ENCODE measurements at places on chromosomes 4 and X.
A peak's percentile ranks its signal among the peaks of the same experiment; 100 is the strongest.

GRCh38 chrX:54950730-54951375 is 30.2 kb downstream of the TRO start:
- DNase-seq = no peak

DNA sequence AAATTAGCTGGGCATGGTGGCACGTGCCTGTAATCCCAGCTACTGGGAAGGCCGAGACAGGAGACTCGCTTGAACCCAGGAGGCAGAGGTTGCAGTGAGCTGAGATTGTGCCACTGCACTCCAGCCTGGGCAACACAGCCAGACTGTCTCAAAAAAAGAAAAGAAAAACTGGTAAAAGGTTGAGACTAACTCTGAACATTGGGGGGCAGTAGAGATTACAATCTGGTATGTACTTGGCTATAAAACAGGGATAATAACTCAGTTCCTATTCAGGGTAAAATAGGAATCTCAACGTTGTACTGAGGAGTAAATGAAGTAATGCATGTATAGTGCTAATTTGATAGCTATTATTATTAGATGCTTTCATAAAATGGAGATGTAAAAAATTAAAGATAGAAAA is 12.5 kb upstream of the KLF8 start:
- peak; percentile 11 for DNase-seq

DNA sequence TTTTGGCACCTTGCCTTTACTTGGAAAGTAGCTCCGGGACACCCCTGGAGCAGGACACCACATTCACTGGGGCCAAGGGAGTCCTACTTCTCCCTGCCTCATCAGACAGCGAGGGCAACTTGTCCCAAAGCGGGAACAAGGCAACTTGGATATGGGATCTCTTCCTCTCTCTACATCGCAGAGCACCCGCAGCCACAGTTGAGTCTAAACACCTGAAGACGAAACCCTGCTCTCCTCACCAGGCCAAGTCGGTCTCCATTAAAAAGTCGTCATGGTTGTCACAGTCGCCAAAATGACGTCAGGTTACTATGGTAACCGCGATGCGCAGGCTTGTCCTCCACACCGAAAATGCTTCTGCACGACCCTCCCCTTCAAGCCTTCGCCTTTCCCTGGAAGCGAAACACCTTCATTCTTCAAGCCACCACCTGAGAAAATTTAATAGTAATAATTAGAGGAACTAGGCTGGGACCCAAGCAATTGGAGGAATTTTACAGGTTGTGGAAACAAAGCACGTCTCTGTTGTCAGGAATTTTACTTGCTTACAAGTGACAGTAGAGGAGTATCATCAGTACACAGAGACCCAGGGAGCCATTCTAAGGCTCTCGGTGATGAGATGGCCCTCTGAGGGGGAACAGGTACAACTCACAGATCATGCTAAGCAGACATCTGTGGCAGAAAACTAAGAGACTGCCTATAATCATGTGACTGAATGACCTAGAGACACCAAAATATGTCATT is 30.5 kb upstream of the TCEAL4 start:
- DNase-seq = peak; percentile 80

GRCh38 chrX:97210501-97210900 is 326.8 kb downstream of the RPA4 start:
- DNase-seq = no peak

DNA sequence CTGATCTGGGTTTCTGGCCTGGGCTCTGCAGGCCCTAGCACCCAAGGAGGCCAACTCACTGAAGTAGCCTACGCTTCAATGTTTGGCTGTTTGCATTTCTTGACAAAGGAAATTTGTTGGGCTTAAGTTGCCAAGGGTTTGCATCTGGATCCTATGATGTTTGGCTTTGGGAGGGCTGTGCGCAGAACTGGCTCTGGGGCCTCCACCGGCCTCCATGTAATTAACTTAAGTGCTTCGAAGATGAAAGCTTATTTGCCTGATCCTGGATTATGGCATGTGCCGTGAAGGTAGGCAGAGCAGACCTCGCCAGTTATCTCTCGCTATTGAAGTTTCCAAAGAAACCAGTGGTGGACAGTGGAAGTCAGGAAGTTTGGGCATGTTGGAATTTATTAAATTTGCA is 124.3 kb upstream of the STX18 start:
- no peak for DNase-seq

GRCh38 chr4:84171871-84172270 is 327.2 kb downstream of the NKX6-1 start:
- no peak for DNase-seq

Measured in MM.1S (cell line).